Mucosa of descending colon (tissue), 3 donors: ENCODE measurements at places on chromosomes 4 and X. TPM values are rescaled to one million over a fixed set of nuclear protein-coding genes. Genes with fewer than 3 reads are reported as not detected.

ARHGAP10 gene
- 3.0 TPM for total RNA-seq

IL13RA2 gene
- 0.22 TPM for total RNA-seq

CXCL8 gene
- 0.78 TPM for total RNA-seq

TMPRSS11F gene
- not detected for total RNA-seq

CENPVL2 gene
- not detected for total RNA-seq

FATE1 gene
- total RNA-seq, result not detected

ANTXR2 gene
- 120 TPM for total RNA-seq

USP17L13 gene
- total RNA-seq, result not detected

ABCG2 gene
- total RNA-seq, result 64.4 TPM

SYTL5 gene
- total RNA-seq, result 11.5 TPM
